Erythroblast (primary cell): ENCODE measurements at places on chromosomes 7 and 10.

DNA sequence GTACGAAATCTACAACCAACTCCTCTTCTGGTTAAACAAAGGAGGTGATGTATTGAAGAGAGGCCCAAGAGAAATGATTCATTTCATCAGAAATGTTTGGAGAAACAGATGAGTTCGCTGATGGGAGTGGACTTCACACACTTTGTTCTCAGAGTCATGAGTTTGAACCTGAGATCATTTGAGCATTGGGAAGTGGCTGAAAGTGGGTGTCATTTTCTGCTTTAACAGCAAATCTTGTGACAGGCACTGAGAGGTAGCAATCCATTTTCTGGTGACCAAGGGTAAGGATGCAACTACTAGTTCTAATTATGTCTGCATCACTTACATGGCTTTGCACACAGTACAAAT is 51.4 kb downstream of the RBM20 start:
- DNase-seq = no peak

GRCh38 chr10:89963451-89964102 is 262.2 kb downstream of the KIF20B start:
- no peak for DNase-seq

GRCh38 chr10:101939008-101939648 is 95.5 kb upstream of the KCNIP2 start:
- no peak for DNase-seq

DNA sequence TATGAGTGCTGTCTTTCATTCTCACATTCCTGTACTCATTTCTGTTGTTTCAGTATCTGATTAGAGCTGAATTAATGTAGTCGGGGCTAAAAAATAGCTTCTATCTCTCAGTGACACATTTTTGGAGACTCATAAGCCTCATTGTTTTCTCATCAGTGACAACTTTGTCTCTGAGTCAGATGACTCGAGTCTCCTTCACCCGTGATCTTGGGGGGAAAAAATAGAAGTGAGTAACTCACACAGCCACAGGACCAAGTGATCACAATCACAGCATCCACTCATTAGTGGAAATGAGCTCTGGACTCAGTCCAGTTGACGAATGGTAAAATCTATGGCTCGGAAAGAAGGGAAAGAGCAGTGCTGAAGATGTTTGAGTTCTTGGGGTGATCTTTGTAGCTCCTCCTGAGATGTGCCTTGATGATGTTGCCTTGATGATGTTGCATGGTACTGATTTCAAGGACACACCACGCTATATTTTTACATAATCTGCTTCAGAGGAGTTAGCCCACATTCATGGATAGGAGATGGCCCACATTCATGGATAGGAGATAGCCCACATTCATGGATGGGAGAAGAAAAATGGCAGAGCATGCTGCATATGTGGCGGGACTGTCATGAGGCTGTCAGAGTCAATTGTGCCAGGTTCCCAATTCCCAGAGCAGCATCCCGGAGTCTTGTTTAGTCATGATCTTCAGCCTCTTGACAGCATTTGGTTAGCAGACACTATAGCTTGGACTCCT is 214.7 kb downstream of the CELF2 start:
- DNase-seq = no peak

GRCh38 chr10:68955355-68955831 is 577 bp upstream of the DDX21 start:
- peak; percentile 81 for DNase-seq

GRCh38 chr10:3682745-3683144 is 102.3 kb downstream of the KLF6 start:
- no peak for DNase-seq

DNA sequence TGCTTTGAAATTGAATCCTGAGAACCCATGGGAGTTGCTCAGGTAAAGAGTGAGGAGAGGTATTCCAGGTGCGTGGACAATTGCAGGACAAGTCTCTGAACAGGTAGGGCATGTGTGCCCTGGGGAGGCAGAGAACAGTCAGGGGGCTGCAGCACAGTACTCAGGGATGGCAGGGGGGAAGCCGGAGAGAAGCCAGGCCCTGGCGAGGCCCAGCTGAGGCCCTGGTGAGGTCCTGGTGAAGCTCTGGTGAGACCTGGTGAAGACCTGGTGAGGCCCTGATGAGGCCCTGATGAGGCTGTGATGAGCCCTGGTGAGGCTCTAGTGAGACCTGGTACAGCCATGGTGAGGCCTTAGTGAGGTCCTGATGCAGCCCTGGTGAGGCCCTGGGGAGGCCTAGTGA is 155.5 kb upstream of the GDF10 start:
- no peak for DNase-seq

- DNase-seq = no peak
Measured at GRCh38 chr10:77823811-77824542, 102.6 kb downstream of the DLG5 start.

GRCh38 chr10:127151541-127151940 is 44.9 kb downstream of the INSYN2A start:
- DNase-seq = no peak

GRCh38 chr10:112361951-112362751 is 11.8 kb upstream of the ACSL5 start:
- DNase-seq = no peak

- no peak for DNase-seq
Measured at GRCh38 chr10:77230194-77230593, 407.4 kb downstream of the KCNMA1 start.

- DNase-seq = peak; percentile 10
Measured at GRCh38 chr7:16409777-16410176, 11.6 kb downstream of the CRPPA start.

- DNase-seq = no peak
Measured at GRCh38 chr10:16728266-16728665, 89.0 kb downstream of the RSU1 start.
